Vein endothelial cell (primary cell): ENCODE measurements at places on chromosomes 2 and 18. TPM values are rescaled to one million over a fixed set of nuclear protein-coding genes. Genes with fewer than 3 reads are reported as not detected.

COL6A3 gene
- 4.6 and 25.7 TPM in 2 replicates for total RNA-seq

DSC3 gene
- 0.10 and 0.33 TPM in 2 replicates for total RNA-seq

PRR30 gene
- total RNA-seq, result not detected in 2 replicates

CASP8 gene
- 6.2 and 7.5 TPM in 2 replicates for total RNA-seq

LHCGR gene
- not detected in 2 replicates for total RNA-seq

FKBP1B gene
- total RNA-seq, result 10.1 and 10.2 TPM in 2 replicates

ECEL1 gene
- total RNA-seq, result not detected in 2 replicates

MARCHF4 gene
- total RNA-seq, result 4.9 and 5.3 TPM in 2 replicates

LOXHD1 gene
- total RNA-seq, result not detected in 2 replicates

MAPK4 gene
- total RNA-seq, result not detected in 2 replicates

PLGLB1 gene
- total RNA-seq, result 0.57 and 1.3 TPM in 2 replicates

LINC00305 gene
- total RNA-seq, result not detected in 2 replicates

CAPN14 gene
- 0.10 TPM in 1 of 2 replicates, not detected in the other for total RNA-seq

CCDC102B gene
- 3.6 and 5.6 TPM in 2 replicates for total RNA-seq

SCN7A gene
- not detected in 2 replicates for total RNA-seq

SERPINB13 gene
- not detected in 2 replicates for total RNA-seq

TMEM198 gene
- not detected in 2 replicates for total RNA-seq

RGPD3 gene
- 0.33 and 0.38 TPM in 2 replicates for total RNA-seq

TMEM169 gene
- total RNA-seq, result 0.48 TPM in 1 of 2 replicates, not detected in the other

ANKRD30B gene
- not detected in 2 replicates for total RNA-seq

ALPG gene
- not detected in 2 replicates for total RNA-seq

GAD1 gene
- 0.33 TPM in 1 of 2 replicates, not detected in the other for total RNA-seq

HEATR5B gene
- 28.4 and 33.3 TPM in 2 replicates for total RNA-seq

EPB41L3 gene
- total RNA-seq, result 31.4 and 60.9 TPM in 2 replicates

L3MBTL4 gene
- total RNA-seq, result 0.33 and 0.38 TPM in 2 replicates

PLEKHH2 gene
- total RNA-seq, result 0.33 and 0.57 TPM in 2 replicates

SCTR gene
- not detected in 2 replicates for total RNA-seq

PRKAG3 gene
- total RNA-seq, result not detected in 2 replicates
